NAMALWA (cell line): ENCODE measurements at places on chromosomes 12 and 14.

- DNase-seq = no peak
These were observed 63.4 kb upstream of the NAV3 start for GRCh38 chr12:77767335-77767734.

DNA sequence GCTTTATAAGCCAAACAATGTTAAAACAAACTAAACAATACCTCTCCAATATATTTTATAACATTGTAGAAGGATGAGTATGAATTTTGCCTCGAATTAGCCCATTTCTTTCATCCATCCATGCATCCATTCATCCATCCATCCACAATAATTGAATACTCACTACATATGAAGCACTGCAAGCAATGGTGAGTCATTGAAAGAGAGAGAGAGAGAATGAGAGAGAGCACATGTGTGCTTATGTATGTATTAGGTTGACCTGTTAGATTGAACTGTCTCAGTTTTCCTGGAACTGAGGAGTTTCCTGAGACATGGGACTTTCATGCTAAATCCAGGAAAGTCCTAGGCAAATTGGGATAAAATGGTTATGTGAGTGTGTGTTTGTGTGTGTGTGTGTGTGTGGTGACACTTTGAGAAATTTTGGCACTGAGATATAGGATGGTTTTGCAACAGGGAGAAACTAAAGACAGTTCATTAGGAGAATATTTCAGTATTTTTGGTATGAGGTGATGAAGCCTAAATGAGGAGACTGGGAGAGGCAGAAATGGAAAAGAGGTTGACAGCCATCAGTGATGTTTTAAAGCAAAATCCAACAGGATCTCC lies 98.4 kb downstream of the C12orf75 start:
- no peak for DNase-seq

- DNase-seq = peak; percentile 64
These were observed at the start of gene CFAP73 for GRCh38 chr12:113149361-113150150. Gene CFAP73 (plus strand): TSS chr12:113149724. CDS start chr12:113149858, 134 bp downstream.

GRCh38 chr12:110023059-110023980 lies 24.1 kb downstream of the ANKRD13A start:
- no peak for DNase-seq

DNA sequence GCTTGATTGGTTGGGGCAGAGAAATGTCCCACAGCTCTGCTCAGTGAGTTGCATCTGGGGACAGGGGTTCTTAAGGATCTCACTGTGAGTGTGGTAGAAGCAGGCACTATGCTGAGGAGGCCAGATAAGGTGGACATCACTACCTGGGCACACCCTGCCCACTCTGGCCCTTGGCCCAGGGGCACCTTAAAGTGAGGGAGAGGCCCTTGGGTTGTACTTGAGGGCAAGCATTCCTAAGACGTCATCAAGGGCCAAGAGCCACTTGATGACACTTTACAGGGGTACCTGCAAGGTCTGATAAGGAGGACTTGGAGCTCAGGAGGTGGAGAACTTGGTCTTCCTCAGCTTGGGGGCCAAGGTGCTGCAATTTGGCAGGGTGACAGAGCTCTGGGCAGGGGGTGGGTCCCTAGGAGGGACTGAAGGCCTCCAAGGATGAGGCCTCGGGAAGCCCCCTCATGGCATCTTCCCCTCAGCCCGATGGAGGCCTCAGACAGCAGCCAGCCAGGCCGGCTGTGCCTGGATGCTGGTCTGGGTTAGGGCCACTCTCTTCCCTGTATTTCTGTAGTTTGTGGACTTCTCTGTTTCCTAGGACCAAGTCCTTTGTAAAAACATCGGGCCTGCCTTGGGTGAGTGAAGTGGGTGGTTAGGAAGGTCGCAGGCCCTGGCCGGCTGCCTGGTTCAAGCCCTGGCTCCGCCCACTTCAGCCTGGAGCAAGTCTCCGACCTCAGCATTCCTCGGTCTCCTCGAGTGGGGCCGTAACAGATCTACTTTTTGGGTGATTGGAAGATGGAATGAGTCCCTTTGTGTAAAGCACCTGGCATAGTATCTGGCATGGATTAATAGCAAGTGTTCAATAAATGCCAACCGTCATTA lies 24.8 kb downstream of the GPR68 start:
- no peak for DNase-seq
